Stimulated activated CD8-positive, alpha-beta memory T cell treated with anti-CD3 and anti-CD28 coated beads, Interleukin-4, amount 100 ng/mL, for 1 hour (primary cell): ENCODE measurements at places on chromosomes 2 and 18.

GRCh38 chr18:44409515-44409914 is 271.2 kb upstream of the SETBP1 start:
- no peak for DNase-seq

DNA sequence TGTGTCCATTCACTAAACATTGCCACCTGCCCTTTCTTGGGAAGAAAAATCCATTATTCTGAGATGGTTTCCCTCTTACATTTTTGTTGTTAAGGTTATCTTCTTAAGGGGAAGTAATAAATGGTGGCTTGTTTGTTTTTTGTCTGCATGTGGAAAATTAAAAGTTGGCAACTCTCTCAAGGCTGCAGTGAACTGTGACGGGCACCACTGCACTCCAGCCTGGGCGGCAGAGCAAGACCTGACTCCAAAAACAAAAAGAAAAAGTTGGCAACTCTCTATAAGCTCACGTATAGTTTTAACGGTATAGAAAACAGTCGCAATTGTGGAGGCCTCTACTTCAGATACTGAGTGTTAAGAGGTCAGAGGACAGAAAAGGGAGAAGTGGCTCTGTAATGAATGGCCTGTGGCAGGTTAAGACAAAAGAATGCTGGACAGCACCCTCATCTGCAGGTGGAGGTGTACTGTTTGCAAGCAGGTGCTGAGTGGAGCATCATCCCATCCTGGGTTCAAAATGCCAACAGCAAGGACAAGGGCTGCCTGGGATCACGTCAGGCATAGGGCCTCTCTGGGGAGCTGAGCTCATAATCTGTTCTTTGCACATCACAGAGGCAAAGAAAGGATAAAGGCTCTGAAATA is 16.7 kb downstream of the L3MBTL4 start:
- no peak for DNase-seq

- no peak for DNase-seq
These were observed 373.0 kb downstream of the RIT2 start for GRCh38 chr18:42742474-42742873.

DNA sequence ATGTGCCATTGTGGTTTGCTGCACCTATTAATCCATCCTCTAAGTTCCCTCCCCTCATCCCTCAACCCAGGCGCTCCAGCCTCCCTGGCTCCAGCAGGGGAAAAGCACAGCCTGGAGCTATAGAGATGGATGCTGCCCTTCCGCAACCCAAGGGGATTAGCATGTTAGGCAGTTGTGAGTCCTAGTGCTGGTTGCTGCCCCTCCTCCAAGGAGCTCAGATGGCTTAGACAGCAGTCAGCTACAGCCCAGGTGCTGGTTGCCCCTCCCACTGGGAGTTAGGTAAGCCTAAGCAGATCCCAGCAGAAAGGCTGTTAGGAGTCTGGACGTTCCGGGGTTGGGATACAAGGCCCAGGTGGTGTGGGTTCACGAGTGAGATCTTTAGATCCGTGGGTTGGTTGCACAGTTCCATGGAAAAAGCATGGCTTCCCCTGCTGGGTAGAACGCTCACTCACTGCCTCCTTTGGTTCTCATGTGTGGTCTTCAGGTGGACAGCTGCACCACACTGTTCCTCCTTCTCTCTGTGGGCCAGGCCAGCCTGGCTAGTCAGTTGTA is 446.1 kb downstream of the ZNF804A start:
- no peak for DNase-seq

GRCh38 chr2:45680351-45680967 is 29.0 kb downstream of the PRKCE start:
- DNase-seq = no peak

- no peak for DNase-seq
These were observed 20.8 kb upstream of the SP5 start for GRCh38 chr2:170694316-170694715.

GRCh38 chr2:32683520-32684086 is 55.8 kb downstream of the TTC27 start:
- no peak for DNase-seq

DNA sequence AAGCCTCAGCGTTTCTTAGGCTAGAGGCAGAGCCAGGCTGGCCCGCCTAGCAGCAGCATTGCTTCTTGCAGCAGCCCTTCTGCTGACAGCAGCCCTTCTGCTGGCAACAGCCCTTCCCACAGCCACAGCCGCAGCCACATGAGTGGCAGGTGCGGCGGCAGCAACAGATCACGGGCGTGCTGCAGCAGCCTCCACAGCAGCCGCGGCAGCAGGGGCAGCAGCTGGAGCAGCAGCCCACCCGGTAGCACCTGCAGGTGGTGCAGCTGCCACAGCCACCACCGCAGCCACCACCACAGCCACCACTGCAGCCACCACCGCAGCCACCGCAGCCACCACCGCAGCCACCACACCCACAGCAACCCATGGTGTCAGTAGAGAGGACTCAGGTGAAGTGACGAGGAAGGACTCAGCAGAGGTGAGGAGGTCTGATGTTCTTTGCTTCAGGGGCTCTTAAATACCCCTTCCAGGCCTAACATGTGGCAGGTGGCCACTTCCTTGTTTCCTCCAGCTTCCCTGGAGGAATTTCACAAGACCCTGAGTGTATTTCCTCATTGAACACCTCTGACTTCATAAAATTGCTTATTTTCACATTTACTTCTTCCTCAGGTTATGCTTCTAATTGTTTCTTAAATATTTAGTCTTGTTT is at the start of gene SCYGR6:
TSS of gene SCYGR6 (minus strand) at position 364 of the 646 bp plus-strand sequence. CDS start at position 364, 0 bp downstream.
- no peak for DNase-seq

- DNase-seq = no peak
These were observed 47.4 kb upstream of the CAB39 start for GRCh38 chr2:230665263-230665691.

DNA sequence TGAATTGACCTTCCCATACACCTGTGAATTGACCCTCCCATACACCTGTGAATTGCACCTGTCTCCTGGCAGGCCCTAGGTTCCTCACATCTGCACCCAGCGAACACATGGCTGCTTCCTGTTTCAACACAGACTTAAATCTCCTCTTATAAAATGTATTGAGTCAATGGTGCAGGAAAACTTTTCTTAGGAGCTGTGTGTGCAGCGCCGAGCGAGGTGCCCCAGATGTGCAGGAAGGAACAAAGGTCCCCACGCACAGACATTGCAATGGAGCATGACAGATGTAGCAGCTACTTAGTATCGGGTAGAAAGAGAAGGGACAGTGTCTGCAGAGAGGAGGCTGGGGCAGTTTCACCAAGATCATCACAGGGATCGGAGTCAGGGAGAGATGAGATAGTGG is 85.5 kb upstream of the PXDN start:
- DNase-seq = no peak

- DNase-seq = no peak
These were observed 269.3 kb upstream of the SIX2 start for GRCh38 chr2:45278365-45279078.

DNA sequence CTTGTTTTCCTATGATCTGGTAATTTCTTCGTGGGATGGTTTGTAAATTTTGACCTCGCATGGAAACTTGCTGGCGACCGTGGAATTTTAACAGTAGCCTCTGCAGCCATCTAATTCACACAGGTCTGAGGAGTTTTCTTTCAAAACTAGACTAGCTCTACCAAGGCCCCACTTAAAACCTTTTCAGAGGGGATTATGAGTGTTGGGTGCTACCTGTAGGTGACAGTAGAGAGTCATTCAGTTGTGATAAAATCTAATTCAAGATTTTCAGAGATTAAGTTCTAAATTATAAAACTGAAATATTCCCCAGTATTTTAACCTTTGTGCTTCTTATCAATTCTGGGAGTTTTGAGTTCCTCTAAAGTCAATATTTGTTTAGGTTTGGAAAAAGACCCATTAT is 31.0 kb downstream of the THSD7B start:
- DNase-seq = no peak

DNA sequence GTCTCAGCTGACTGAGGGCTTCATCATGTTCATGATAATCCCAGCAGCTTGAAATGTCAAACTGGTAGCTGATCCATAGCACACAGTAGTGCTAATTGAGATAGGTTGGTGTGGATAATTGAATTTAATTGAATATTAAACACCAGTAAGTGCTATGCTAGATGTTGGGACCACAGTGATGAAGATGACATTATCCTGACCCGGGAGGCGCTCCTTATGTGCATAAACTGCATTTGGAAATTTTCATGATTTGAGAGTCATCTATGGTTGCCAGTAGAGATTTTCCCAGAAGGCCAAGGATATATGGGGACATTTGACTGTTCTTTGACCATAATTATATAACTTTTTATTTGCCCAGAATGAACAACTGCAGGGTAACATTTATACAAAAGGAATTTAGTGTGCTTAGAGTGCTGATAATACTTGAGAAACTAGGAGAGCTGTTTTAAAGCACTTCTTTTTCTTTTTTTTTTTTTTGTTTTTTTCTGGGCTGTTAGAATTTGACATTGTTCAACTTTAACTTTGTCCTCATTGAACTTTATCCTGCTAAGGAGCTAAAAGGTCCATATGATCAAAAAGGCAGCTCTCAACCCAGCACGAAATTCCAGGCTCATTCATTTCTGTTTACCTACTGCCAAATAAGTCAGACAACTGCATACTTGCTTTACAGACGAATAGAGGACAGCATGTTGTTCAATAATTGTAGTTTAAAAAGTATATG is 242.8 kb downstream of the NEDD4L start:
- no peak for DNase-seq

DNA sequence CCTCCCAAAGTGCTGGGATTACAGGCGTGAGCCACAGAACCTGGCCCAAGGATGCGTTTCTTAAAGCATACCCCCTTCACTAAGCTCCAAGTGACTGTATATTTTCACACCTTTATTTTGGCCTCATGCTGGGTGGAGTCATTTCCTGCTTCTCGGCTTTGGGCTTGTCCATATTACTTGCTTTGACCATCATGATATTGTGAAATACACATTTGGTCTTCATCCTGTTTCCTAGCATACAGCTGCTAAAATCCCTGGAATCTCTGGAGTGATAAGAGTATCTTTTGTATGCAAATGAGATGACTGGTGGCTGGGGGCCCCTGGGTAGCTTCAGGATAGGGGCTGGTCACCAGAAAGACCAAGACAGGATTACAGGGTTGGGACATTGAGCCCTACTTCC is 17.6 kb upstream of the COLEC12 start:
- no peak for DNase-seq

- DNase-seq = no peak
These were observed 392.9 kb downstream of the ZNF516 start for GRCh38 chr18:76102156-76102555.

GRCh38 chr2:74406035-74406434 is 15.4 kb downstream of the C2orf81 start:
- no peak for DNase-seq

- DNase-seq = no peak
These were observed 57.1 kb upstream of the RNF152 start for GRCh38 chr18:61949946-61950345.

- no peak for DNase-seq
These were observed 56.9 kb downstream of the PLA2R1 start for GRCh38 chr2:160005476-160005875.

- DNase-seq = no peak
These were observed 27.2 kb upstream of the CYTIP start for GRCh38 chr2:157471078-157471477.

DNA sequence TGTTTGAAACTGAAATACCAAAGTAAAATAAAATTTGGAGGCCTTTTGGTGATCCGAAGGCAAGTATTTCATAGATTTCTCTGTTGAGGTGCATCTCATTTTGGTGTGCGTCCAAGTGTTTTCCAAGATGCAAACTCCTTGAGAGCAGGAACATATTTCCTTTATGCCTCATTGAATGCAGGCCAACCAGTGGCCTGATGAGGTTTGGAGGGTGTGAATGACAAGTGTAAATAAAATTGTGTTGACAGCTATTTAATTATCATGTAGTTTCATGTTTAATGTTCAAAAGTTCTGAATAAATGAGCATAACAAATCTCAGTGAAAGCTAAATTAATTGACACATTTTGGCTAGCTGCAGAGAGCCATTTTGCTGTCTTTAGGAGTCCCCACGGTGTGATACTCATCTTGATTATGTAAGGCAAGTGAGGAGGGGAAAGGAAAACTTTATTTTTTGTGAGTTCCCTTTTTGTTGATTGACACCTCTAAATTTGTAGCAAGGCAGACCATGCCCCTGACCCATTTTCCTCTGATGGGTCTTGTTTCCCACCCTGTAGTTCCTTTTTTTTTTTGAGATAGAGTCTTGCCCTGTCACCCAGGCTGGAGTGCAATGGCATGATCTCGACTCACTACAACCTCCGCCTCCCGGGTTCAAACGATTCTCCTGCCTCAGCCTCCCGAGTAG is 6.3 kb upstream of the LTBP1 start:
- DNase-seq = no peak

DNA sequence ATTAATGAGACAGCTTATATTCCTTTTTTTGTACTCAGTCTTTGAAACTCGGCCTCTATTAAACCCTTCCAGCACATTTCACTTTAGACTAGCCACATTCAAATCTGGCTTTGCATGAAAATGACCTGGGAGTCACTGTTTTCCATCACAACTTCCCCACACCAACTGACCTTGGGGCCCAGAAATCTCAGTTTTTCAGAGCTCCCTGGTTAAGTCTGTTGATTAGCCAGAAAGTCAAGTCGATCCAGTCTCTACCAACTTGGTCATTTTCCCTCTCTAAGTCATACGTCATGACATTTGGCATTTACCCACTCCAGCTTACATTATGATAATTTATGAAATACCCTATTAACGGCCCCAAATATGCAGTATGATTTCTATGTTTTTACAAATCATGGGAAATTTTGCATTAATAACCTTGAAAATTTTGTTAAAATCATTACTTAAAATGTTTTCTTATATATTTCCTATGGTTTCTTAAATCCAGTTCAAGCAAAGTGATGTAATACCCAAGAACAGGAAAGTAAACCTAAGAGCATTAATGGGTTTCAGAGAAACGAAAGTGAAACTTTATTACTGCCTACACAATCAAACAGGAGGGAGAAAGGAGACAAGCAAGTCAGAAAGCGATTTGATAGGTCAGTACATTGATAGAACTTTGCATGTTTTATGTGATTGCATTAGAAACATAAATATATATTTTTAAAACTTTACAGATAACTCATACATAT is 77.1 kb downstream of the SPATS2L start:
- no peak for DNase-seq

DNA sequence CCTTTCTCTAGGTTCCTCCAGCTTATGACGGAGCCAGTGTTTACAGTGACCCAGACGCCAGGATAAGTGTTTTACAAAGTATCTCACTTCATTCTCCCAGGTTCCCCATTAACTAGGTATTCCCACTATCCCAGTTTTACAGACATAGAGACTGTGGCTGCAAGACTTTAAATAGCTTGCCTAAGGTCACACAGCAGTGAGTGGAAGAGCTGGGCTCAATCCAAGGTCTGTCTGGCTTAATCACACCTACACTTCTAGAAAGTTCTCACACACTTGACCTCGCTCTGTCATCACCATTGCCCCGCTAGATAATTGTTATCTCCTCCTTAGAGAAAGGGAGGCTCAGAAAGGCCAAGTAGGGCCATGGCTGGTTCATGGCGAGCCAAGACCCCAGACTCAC is 110.2 kb downstream of the ANTXR1 start:
- DNase-seq = no peak

DNA sequence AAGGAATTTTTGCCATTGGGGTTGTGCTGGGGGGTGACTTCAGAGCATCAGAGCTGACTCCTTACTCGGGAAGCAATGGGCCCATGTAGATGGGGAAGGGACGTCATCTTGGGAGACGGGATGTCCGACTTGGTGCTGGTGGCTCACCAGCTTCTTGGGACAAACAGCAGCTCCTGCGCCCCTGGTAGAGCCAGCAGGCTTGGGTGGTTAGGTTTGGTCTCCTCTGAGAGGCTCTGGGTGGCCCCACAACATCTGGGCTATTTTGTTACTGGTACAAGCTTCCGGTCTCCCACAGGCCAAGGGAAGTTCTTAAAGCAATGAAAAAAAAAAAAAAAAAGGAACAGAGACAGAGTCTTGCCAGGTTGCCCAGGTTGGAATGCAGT is 1.8 kb downstream of the NGEF start:
- DNase-seq = no peak

- no peak for DNase-seq
These were observed 250.7 kb downstream of the VAPA start for GRCh38 chr18:10164271-10165071.
